NCI-H446 treated with DMSO at 0.1 percent for 48 hours (cell line): ENCODE measurements at places on chromosomes 2 and 18.
A peak's percentile ranks its signal among the peaks of the same experiment; 100 is the strongest.

DNA sequence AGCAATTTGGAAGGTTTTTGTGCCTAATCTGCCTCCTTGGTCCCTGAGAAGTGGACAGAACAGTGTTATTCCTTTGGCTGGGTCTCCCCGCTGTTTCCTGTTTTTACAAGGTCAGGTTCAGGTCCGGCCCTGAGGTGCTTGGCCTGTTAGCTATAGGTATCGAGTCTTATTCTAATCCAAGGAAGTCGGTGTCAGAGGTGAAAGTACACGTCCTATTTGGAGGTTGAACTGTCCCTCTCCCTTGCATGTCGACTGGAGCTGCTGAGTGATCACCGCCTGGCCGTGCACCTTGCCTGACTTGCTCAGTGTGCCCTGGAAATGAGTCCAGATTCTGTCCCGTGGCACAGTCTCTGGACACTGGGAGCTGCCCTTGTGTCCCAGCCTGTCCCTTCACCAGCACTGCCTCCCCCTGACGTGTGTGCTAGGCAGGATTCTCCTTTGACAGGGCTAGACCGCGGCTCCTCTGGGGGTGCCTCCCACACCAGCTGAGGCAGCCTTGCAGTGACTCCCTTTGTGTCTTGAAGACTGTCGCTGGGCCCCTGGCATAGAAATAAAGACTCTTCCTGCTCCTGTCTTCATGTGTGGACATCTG, 65.7 kb upstream of the RBM44 start:
- DNase-seq = no peak

DNA sequence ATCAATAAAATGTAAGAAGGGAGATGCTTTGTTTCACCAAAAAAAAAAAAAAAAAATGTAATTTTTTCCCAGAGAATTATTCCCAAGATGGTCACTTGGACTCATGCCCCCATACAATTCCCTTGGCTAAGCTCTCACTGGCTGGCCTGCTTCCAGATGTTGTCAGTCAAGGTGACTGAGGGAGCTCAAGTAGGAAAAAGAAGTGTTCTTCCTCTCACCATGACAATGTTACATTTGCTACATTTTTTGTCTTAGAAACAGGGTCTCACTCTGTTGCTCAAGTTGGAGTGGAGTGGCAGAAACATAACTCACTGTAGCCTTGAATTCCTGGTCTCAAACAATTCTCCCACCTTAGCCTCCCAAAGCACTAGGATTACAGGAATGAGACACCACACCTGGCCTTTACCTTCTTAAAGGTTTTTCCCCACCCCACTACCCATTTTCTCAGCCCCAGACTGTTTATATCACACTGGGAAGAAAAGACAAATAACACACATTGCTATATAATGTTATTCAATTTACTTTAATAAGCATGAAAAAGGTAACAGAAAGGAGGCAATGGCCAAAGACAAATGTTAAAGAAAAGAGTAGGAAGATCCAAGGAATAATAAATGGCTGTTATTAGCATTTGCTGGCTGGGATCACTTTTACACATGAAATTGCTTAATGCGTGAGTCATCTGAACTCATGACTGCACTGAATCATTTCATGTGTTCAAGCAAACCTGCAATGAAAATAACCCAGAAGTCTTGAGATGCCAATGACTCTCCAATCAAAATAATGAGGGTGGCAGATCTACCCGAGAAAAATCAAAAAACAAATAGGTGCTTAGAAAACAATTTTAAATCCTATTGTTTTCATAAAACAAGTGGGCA, 45.2 kb downstream of the ACVR1 start:
- DNase-seq = peak; percentile 73

GRCh38 chr2:74821177-74822126, 12.5 kb upstream of the HK2 start:
- no peak for DNase-seq

DNA sequence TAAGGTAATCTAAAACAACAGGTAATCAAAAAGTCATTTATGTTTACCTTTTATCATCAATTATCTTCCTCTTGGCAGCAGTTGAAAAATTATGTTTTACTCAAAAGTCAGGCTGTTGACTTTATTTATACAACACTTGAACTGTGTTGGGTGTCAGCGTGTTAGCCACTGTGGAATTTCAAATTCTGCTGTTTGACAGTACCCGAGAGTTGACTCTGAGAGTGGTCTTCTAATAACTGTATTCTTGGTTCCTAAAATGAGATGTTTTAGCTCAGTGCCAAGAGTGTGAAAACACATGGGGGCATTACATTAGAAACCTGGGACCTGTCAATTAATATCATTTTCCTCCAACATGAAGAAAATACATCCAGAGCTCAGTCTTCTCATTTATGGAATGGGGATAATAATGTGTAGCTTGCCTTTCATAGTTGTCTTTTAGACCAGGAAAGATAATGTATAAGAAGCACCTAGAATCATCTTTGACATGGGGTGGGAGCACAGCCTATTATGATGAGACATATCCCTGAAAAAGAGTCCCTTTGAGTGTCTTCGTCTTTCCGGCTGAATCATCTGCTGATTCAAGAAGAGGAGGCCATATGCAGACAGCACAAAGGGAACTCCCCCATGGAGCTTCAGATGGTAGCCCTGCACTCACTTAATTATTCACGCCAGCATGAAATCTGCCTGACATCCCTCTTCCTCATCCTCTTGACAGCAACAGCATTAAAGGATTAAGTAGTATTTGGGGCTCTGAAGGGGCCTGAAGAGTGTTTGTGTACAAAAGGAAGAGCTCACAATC, 89.1 kb downstream of the AFF3 start:
- DNase-seq = no peak

GRCh38 chr2:239775623-239776435, 249.3 kb downstream of the NDUFA10 start:
- DNase-seq = no peak

- DNase-seq = no peak
Measured at GRCh38 chr2:176085861-176086771, 2.4 kb upstream of the EVX2 start.

DNA sequence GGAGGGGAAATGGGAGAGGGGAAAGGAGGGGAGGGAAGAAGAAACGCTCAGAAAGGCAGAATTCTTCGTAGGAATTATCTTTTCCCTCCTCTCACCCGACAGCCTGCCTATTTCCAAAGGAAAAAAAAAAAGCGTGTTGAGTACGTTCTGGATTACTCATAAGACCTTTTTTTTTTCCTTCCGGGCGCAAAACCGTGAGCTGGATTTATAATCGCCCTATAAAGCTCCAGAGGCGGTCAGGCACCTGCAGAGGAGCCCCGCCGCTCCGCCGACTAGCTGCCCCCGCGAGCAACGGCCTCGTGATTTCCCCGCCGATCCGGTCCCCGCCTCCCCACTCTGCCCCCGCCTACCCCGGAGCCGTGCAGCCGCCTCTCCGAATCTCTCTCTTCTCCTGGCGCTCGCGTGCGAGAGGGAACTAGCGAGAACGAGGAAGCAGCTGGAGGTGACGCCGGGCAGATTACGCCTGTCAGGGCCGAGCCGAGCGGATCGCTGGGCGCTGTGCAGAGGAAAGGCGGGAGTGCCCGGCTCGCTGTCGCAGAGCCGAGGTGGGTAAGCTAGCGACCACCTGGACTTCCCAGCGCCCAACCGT, at the start of gene GAD1:
Gene GAD1, plus strand, starts transcription at position 384 of the 589 bp plus-strand sequence. CDS start 1,705 bp downstream, outside the sequence.
- peak; percentile 47 for DNase-seq

- no peak for DNase-seq
Measured at GRCh38 chr2:59046401-59047372, 805.6 kb upstream of the FANCL start.

- DNase-seq = no peak
Measured at GRCh38 chr18:46166261-46166970, 62.2 kb downstream of the HAUS1 start.

GRCh38 chr2:25234738-25235137, 66.4 kb upstream of the POMC start:
- no peak for DNase-seq
